ENCODE measurements at places on chromosomes 16 and 17. TPM values are rescaled to one million over a fixed set of nuclear protein-coding genes. Genes with fewer than 3 reads are reported as not detected.

The SERPINF2 gene
- 9.7 TPM for total RNA-seq

- DNase-seq = no peak
Measured at GRCh38 chr16:9381399-9381798, 290.0 kb downstream of the HAPSTR1 start.

DNA sequence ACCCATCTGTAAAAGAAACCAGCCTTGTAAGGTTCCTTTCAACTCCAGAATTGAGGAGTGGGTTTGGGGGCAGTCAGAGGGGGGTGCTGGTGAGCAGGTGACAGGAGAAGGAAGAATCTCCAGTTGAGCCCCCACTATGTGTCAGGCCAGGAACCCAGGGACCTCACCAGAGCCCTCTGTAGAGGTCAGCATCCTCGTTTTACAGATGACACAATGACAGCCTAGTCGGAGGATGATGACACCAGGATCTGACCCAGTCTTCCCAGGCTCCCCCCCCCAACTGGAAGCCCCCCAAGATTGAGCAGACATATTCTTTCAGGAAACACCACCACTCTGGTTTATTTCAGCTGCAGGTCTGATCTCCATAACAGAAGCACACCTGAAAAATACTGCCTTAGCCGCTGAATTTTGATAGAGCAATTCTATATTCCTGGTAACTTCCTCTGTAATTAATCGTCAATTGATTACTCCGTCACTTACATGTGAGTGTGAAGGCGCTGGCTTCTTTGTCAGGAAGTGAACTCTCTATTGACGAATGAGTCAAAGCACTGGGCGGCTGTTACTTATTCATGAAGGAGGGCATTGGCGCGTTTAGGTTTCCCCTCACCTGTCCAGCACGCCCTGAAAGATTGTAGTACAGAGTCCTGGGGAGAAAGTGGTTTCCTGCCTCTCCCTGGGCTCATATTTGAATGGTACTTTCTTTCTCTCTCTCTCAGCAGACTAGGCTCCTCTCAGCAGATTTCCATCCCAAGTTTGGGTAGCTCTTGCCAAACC lies 21.2 kb downstream of the SOCS3 start:
- DNase-seq = no peak

GRCh38 chr17:45942284-45942683 lies 47.9 kb downstream of the MAPT start:
- peak; percentile 24 for DNase-seq

- DNase-seq = no peak
Measured at GRCh38 chr16:82660075-82660645, 33.4 kb downstream of the CDH13 start.

- no peak for DNase-seq
Measured at GRCh38 chr16:16008666-16009065, 59.2 kb downstream of the ABCC1 start.

The CALB2 gene
- not detected for total RNA-seq

All from thyroid gland (tissue), 4 donors.